ENCODE measurements at places on chromosomes 1 and 21. TPM values are rescaled to one million over a fixed set of nuclear protein-coding genes. Genes with fewer than 3 reads are reported as not detected.
A peak's percentile ranks its signal among the peaks of the same experiment; 100 is the strongest.

Gene CD55
- total RNA-seq: 48.5 TPM

Gene KLHL17
- total RNA-seq: 2.1 TPM

Gene ESPN
- total RNA-seq: 0.63 TPM

Gene SPATC1L
- total RNA-seq: 19.9 TPM

Gene TNFSF4
- total RNA-seq: 2.8 TPM

Gene IGSF9
- total RNA-seq: 3.7 TPM

Gene EXTL1
- total RNA-seq: 1.7 TPM

Gene ETV3L
- total RNA-seq: not detected

Gene SPRR2G
- total RNA-seq: not detected

Gene NR5A2
- 4.4 TPM for total RNA-seq

Gene DMRTA2
- total RNA-seq: 0.11 TPM

Gene ORC1
- total RNA-seq: 0.23 TPM

Gene SCAMP3
- 37.5 TPM for total RNA-seq

DNA sequence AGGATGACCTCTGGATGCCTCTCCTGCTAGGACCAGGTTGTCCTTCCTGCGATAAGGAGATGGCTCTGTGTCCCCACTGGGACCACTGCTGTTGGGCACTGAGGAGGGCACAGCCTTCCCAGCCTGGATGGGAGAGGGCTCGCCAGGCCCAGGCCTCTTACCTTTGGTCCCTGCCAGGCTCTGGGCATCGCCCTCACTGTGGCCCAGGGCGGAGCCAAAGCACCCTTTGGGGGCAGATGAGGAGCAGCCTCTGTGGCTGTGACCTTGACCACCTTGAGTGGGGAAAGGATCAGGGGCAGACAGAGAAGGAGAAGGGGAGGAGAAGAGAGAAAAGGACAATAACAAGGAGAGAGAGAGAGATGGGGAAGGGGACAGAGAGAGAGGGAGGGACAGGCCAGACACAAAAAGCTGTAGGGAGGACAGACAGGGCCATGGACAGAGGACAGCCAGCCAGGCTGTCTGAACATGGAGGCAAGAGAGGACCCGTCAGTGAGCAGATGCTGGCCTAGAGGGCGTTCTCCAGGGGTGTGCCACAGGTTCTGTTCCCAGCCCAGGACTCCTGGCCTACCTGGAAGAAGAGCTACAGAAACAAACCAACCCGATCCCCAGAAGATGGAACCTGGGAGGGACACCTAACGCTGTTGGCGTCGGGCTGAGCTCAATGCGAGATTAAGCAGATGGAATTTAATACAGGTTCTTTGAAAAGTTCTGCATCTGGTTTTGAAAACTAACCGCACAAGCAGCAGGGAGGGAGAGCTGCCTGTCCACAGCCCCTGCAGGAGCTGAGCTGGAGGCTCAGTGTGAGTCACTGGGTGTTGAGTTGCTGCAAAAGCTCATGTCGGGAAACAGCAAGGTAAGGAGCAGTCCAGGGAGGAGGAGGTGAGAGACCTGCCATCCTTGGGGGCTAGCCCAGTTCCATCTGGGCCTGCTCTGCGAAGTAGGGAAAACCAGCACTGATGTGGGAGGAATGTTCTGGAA lies 262.1 kb downstream of the PTPRU start:
- no peaks in the 10 kb centered on the region for H3K36me3 ChIP-seq
- no peak overlapping the region for H3K27ac ChIP-seq
- no peak for DNase-seq
- no peak overlapping the region for H3K4me3 ChIP-seq
- no peaks in the 10 kb centered on the region for H3K27me3 ChIP-seq

DNA sequence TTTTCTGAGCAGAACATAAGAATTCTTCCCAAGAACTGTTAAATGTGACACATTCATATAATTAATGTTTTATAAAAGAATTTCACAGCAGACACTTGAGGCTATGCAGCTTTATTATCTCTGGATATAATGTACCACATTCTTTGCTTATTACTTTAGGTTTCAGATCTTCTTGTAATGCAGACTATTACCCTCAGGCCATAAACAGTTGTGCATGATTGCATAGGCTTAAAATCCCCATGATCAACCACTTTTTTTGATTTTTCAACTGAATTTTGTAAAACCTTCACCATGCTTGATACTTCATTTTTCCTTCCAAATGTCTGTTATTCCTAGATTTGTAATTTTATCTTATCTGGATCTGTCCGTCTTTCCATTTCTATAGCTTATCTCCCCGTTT lies 1355.7 kb downstream of the BRINP3 start:
- H3K27me3 ChIP-seq: no peaks in the 10 kb centered on the region
- H3K4me3 ChIP-seq: no peak overlapping the region
- no peaks in the 10 kb centered on the region for H3K4me1 ChIP-seq
- no peak for DNase-seq
- no peaks in the 10 kb centered on the region for H3K36me3 ChIP-seq
- H3K27ac ChIP-seq: no peak overlapping the region

GRCh38 chr1:223831755-223832636 lies 13.8 kb downstream of the TP53BP2 start:
- no peak for DNase-seq
- H3K27ac ChIP-seq: no peak overlapping the region
- peaks cover 2% of the 10 kb centered on the region for H3K4me1 ChIP-seq

GRCh38 chr1:242133796-242134195 lies 134.9 kb upstream of the MAP1LC3C start:
- no peak overlapping the region for H3K4me3 ChIP-seq
- H3K27ac ChIP-seq: no peak overlapping the region
- H3K36me3 ChIP-seq: no peaks in the 10 kb centered on the region
- H3K4me1 ChIP-seq: no peaks in the 10 kb centered on the region
- no peaks in the 10 kb centered on the region for H3K27me3 ChIP-seq

GRCh38 chr1:98523256-98523655 lies 138.3 kb upstream of the SNX7 start:
- no peak overlapping the region for H3K4me3 ChIP-seq
- no peak for DNase-seq
- H3K36me3 ChIP-seq: no peaks in the 10 kb centered on the region
- no peaks in the 10 kb centered on the region for H3K27me3 ChIP-seq
- H3K27ac ChIP-seq: no peak overlapping the region

DNA sequence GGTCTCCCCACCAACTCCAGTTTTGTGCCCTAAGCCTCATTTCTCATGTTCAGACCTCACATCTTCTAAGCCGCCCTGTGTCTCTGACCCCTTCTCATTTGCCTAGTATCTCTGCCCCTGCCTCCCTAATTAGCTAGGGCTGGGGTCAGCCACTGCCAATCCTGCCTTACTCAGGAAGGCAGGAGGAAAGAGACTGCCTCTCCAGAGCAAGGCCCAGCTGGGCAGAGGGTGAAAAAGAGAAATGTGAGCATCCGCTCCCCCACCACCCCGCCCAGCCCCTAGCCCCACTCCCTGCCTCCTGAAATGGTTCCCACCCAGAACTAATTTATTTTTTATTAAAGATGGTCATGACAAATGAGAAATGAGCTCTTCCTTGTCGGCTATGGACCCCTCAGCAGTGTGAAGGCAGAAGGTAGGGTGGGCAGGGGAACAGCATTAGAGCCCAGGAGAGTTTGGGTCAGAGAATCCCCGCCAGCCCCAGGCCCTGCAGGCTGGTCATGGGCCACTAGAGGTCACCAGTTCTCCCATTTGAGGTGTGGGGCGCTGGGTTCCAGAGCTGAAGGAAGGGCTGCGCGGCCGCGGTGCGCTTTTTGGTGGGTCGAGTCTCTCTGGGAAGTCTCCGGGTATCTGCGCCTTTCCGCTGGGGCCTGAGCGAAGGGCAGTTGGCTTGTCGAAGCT lies 11.5 kb downstream of the ADAMTSL4 start:
- peak; percentile 91 for DNase-seq
- peak overlapping the region; percentile 96 for H3K27ac ChIP-seq
- peaks cover 35% of the 10 kb centered on the region for H3K4me1 ChIP-seq
- H3K36me3 ChIP-seq: no peaks in the 10 kb centered on the region
- H3K4me3 ChIP-seq: peak overlapping the region; percentile 56

DNA sequence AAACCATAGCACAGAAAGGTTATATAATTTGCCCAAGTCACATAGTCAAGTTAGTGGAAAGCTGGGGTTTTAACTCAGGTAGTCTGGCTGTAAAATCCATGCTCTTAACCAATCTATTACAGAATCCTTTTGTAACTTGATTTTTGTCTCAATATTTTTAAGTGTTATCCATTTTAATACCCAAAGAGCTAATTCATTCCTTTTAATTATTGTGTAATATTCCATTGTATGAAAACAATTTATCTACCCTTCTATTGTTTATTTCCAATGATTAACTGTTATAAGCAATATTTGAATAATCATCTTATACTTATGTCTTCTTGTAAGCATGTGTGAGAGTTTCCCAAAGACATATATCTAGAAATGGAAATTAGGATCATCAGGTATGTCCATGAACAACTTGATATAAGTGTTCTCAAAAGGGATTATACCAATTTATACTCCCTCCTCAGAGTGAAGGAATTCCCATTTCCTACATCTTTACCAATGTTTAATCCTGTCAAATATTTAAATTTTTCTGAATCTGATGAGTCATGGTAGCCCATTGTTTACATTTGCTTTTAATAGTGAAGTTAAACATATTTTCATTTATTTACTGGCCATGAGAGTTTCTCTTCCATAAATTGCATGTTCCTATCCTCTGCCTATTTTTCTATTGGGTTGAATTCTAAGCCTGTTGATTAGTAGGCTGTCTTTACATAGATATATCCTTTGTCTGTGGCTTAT lies 13.9 kb downstream of the TEX50 start:
- H3K36me3 ChIP-seq: no peaks in the 10 kb centered on the region
- H3K27me3 ChIP-seq: no peaks in the 10 kb centered on the region
- no peak for DNase-seq
- no peak overlapping the region for H3K4me3 ChIP-seq

DNA sequence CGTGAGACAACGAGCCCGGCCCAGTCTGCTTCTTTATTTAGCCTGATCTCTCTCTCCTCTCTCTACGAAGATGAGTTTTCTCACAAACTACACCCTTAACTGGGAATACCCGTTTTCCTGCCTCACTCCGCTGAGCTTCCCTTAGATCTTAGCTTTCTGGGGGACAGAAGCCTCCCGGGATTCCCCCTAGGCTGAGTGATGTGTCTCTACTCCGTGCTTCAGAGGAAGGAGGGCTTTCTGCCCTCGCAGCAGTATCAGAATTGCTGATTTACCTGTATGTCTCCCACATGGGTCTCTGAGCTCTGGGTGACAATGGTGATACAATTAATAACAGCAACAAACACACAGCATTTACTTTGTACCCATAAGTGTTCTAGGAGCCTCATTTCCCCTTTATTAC lies 1.0 kb downstream of the ZBTB17 start:
- no peaks in the 10 kb centered on the region for H3K36me3 ChIP-seq
- H3K4me3 ChIP-seq: peak overlapping the region; percentile 91
- DNase-seq: no peak
- H3K27me3 ChIP-seq: no peaks in the 10 kb centered on the region

- no peaks in the 10 kb centered on the region for H3K36me3 ChIP-seq
- DNase-seq: no peak
- H3K4me1 ChIP-seq: no peaks in the 10 kb centered on the region
- no peaks in the 10 kb centered on the region for H3K27me3 ChIP-seq
- no peak overlapping the region for H3K27ac ChIP-seq
Observed at GRCh38 chr1:29868096-29868495, 631.8 kb downstream of the PTPRU start.

GRCh38 chr1:113976609-113977278 lies 2.5 kb upstream of the OLFML3 start:
- no peaks in the 10 kb centered on the region for H3K27me3 ChIP-seq
- no peak overlapping the region for H3K27ac ChIP-seq
- H3K36me3 ChIP-seq: no peaks in the 10 kb centered on the region
- peaks cover 12% of the 10 kb centered on the region for H3K4me1 ChIP-seq
- DNase-seq: no peak

GRCh38 chr1:169683661-169684060 lies 27.8 kb downstream of the SELL start:
- no peak for DNase-seq
- H3K27ac ChIP-seq: no peak overlapping the region
- H3K36me3 ChIP-seq: no peaks in the 10 kb centered on the region
- no peak overlapping the region for H3K4me3 ChIP-seq

GRCh38 chr1:157087030-157087429 lies 12.6 kb downstream of the ETV3L start:
- H3K36me3 ChIP-seq: no peaks in the 10 kb centered on the region
- no peak overlapping the region for H3K4me3 ChIP-seq
- no peak for DNase-seq

DNA sequence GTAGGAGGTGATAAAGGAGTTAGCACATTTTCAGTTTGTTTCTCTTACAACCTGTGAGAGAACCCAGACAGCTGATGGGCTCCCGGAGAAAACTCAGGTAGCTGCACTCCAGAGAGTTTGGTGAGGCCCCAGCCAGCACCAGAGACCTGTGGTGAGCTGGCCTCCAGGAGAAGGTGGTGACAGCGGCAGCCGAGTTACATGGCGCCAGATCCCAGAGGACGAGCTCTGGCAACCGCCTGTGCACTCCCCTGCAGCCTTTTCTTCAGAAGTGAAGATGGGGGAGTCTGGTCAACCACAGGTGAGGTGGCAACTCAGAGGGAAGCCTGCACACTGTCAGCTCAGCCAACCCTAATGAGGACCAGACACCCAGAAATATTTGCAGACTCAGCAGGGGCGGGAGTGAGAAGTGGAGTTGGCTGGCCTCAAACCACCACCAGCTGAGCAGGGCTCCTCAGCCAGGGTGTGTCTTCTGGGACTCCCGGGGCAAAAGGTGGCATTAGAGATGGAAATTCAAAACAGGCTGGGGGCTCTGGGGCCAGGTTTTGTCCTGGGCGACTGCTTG lies 209.7 kb downstream of the SETD4 start:
- no peak overlapping the region for H3K4me3 ChIP-seq
- H3K4me1 ChIP-seq: peaks cover 7% of the 10 kb centered on the region
- no peak overlapping the region for H3K27ac ChIP-seq

DNA sequence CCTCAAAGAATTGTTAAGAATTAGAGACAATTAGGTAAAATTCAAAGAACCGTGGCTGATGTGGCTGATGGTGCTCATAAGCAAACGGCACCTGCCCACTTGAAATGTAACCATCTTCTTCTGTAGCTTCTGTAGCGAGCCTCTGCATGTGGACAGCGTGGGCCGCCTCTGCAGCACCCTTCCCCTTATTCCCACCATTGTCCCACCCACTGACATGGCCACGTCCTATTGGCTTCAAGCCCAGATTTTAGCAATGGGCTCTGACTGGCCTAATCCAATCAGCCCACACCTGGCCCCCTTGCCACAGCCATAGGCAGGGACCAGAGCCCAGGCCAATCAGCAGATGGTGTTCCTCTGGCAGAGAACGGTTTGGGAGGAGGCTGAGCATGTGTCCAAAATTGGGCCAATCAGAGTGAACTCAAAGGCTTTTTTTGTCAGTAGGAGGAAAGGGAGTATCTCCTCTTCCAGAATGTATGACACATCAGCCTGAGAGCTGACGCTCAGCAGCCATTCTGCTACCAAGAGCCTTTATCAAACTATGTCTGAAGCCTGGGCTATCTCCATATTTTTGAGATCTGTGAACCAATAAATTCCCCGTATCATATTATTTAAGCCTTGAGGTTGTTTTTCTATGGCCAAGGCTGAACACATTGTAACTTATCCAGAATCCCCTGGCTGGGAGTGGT lies 518.5 kb downstream of the SMYD3 start:
- no peak overlapping the region for H3K4me3 ChIP-seq
- H3K4me1 ChIP-seq: peaks cover 4% of the 10 kb centered on the region
- no peaks in the 10 kb centered on the region for H3K27me3 ChIP-seq
- DNase-seq: no peak

GRCh38 chr1:41800311-41800829 lies 118.4 kb downstream of the HIVEP3 start:
- no peak overlapping the region for H3K27ac ChIP-seq
- no peaks in the 10 kb centered on the region for H3K36me3 ChIP-seq
- no peak for DNase-seq
- H3K4me3 ChIP-seq: no peak overlapping the region
- no peaks in the 10 kb centered on the region for H3K4me1 ChIP-seq
